Activated T-helper 1 cell treated with anti-CD3 and anti-CD28 coated beads, Interleukin-12 subunit alpha, Interleukin-12 subunit beta, Interleukin-2, Interleukin-4 antibody, amounts not matched to agents 30 ng/mL and 10 ng/mL and 1 ng/mL, durations not matched to agents 14 hours and 24 hours and 36 hours (primary cell): ENCODE measurements at places on chromosomes 3 and 15. TPM values are rescaled to one million over a fixed set of nuclear protein-coding genes. Genes with fewer than 3 reads are reported as not detected.

DNA sequence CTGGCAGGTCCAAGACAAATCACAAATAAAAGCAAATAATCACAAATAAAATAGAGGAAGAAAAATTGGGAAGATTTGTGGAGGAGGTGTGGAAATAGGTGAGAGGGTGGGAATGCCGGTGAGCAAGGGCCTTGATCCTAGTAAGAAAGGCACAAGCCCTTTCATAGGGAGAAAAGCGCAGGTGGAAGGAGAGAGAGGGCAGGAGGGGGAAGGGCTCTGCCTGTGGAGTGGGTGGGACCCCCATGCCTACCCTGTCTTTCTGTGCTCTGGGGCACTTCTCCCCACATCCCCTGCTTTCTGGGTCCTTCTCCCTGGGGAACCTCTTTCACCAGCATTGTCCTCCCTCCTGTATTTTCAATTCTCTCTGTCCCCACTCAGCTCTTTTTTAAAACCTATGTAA lies 711 bp upstream of the TGM5 start:
- DNase-seq: no peak

- no peak for DNase-seq
Measured at GRCh38 chr3:66014056-66014455, 24.7 kb downstream of the MAGI1 start.

- no peak for DNase-seq
Measured at GRCh38 chr3:30754426-30754825, 140.0 kb downstream of the GADL1 start.

DNA sequence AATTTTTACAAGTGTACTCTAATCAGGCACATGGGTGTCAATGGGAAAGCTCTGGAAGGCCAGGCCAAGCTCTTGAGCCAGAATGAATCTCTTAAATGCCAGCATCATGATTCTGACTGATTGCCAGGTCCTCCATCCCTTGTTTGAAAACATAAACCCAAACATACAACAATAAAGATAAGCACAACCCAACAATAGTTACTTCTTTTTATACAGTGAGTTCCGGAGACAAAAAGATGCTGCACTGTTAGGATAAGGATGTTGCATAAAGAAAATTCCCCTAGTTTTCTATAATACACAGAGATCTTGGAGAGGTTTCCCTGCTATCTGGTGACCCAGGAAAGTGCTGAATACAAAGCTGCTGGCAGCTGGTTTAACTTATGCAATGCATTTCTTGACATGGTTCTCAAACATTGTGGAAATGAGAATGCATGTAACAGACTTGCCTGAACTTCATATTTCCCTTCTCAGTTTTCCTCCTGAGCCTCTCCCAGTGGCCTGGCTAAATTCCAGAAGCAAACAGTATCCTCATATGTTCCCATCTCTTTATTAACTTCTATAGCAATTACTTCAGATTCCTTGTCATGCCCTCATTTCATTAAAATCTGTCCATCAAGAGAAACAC lies 180.1 kb upstream of the PRICKLE2 start:
- no peak for DNase-seq

DNA sequence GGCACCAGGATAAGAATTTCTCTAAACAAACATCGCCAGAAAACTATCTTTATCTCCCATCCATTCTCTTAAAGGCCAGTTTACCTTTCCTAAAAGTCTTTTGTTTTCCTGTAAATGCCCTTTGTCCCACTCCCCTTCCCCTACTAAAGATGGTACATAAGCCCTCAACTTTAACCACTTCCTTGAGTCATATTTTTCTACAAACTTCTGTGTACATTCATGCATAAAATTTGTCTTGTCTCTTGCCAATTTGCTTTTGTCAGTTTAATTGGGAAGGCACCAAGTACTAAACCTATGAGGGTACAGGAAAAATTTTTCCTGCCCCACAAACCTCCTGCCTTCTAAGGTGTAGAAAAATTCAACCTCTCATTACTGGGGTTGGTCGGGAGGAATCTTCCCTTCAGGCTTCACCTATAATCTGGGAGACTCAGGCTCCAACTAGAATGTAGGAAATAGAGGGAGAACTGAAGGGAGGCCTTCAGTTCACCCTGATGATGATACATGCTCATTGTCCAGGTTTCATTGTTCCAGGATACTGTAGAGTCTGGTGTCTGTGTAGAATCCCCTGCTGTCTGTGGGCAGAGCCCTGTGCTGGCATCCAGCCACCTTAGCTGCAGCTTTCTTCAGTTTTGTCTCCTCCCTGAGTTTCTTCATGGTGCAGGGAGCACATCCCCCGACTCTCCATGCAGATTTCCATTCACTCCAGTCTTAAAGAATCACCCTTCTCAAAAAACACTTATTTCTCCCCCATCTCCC lies 53.2 kb downstream of the CD200R1L start:
- no peak for DNase-seq

DNA sequence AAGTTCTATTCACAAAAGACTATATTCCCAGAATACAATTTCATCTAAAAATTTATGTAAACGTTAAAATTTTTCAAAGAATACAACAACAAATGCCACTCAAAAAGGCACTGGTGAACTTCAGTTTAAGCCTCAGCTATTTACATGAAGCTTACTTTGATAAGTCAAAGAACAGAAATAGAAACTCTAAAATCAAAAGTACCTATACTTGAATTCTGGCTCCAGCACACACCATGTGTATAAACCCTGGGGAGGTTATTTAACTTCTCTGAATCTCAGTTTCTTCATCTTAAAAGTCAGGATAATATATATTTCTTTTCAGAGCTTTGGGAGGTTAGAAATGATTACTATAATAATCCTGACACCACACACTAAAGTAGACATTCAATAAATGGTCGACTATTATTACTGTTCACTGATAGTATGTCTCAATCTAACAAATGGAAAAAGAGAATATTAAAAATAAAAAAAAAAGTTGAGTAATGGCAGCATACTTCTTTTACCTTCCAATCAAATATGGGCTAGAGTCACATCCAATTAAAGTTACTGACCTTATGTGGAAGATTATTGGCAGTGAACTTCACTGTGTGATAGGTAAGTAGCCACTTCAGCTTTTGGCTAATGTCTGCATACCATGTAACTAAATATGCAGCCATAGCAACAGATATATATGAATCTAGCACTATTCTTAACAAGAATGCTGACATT lies 248.4 kb downstream of the ISL2 start:
- DNase-seq: no peak

DNA sequence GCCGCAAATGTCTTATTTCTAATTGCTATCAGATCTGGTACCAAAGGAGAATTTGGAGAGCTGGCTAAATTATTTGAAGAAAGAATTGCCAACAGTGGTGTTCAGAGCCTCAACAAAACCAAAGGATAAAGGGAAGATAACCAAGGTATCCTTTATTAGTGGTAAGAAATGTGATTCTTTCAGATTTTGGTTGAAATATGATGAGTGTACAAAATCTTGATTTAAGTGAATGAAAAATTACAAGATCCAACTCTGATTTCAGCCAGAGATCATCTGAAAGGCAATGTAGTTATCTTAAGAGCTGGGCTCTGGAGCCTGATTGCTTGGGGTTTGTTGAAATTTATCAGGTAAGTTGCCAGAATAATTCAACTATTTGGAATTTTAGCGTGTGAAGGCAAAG lies 4.7 kb downstream of the GNL3 start:
- DNase-seq: no peak

DNA sequence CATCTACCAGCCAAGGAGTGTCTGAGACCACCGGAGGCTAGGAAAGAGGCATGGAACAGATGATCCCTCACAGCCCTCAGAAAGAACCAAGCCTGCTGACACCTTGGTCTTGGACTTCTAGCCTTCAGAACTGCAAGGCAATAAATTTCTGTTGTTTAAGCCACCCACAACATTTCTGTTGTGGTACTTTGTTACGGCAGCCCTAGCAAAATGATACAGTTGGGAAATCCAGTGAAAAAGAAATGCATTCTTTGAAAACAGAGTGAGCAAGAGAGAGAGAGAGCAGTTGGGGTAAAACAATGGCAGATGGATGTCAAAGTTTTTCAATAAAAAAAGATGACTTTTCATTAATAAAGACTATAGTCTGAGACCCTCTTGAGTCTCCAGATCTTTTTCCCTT lies 219.4 kb downstream of the NFKBIZ start:
- DNase-seq: no peak

DNA sequence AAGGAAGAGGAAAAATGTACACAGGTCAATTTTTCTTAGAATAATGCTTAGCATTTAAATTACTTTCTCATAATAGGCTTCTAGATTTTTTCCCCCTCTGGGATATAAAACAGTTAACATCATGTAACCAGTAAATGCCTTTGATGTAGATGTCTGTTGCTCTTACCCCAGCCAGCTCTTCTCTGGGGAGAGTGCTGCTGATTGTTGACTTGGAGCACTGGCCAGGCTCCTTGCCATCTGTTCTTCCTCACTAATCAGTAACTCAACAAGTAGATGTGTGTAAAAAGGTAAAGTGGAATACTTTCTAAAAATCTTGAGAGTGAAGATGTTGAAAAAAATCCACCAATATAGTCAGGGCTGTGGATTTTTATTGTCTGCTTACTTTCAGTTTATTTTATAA lies 42.2 kb downstream of the RIOX2 start:
- no peak for DNase-seq

GRCh38 chr15:92944946-92945521 lies 44.9 kb downstream of the CHD2 start:
- no peak for DNase-seq

DNA sequence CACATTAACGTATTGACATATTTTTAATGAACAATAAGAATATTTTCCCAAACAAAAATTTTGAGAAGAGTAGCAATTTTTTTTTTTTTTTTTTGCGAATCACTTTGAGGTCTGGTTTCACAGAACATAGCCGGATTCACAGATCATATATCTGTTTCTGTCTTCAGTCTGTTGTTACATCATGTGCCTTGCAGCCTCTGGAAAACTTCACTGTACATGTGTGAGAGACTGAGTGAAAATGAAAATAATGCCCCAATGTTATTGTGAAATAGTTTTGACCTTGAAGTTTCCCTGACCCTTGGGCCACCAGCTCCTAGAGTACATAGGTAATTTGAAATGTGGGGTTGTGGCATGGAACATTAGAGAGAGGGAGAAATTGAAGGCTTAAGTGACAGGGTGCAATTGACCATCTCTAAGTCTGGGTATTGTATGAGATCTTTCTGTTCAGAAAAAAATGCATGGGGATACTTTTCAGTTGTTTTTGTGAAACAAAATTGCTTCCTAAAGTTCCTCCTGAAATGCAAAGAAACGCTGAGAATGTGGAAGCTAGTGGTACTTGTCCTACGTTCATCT lies 14.0 kb downstream of the ITPR1 start:
- no peak for DNase-seq

GRCh38 chr15:36497901-36498300 lies 81.5 kb upstream of the CDIN1 start:
- no peak for DNase-seq

- DNase-seq: no peak
Measured at GRCh38 chr15:100877551-100877950, 2.1 kb upstream of the ALDH1A3 start.

GRCh38 chr3:50605901-50606326 lies 5.7 kb downstream of the CISH start:
- no peak for DNase-seq

DNA sequence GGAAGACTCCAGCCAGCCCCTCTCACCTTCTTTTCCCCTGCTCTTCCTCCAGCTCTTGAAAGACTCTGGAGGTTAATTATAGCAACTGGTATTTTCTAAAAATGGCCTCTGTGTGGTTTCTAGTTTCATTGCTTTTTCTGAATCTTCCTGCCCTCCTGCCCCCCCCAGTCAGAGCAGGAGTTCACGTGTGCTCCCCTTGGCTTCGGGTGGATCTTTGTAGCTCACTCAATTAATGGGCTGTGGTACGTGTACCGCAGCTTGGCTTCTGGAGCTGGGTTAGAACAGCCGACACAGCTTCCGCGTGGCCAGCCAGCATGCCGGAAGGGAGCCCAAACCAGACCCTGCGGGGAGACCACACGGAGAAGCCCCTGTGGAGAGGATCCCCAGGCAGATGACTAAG lies 31.5 kb downstream of the TM2D3 start:
- DNase-seq: no peak

DNA sequence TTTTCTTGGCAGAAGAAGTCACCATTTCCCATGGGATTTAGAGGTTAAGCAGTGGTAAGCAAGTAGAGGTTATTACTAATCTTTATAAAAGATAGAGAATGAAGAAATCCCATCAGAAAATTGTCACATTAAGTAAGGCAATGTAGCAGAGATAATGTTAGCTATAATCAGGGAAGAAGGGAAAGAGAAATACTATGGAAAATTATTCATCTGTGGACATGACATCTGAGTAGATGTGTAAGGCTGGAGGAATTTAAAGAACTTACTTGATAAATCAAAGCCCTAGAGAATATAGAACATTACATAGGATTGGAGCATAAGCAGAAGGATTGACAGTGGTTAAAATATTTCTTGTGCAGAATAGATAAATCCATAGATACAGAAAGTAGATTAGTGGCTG lies 553.1 kb upstream of the CBLB start:
- DNase-seq: no peak

GRCh38 chr3:106249159-106249558 lies 380.3 kb upstream of the CBLB start:
- DNase-seq: no peak

GRCh38 chr3:182959474-182960350 lies 20.6 kb downstream of the DCUN1D1 start:
- DNase-seq: no peak

DNA sequence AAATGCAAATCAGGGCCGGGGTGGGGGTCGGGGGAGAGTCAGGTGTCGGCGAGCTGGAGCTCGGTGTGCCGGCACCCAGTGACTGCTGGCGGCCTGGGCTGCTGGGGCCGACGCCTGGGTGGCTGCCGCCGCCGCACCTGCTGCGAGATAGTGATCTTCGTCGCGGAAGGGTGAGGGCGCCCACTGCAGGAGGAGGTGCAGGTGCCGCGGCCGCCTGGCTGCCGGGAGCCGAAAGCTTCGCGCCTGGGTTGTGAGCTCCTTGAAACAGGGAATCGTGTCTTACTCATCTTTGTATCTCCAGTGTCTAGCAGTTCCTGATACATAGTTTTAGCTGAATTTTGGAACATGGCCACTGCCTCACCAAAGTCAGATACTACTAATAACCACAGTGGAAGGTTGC lies 64.0 kb upstream of the CPOX start:
- peak; percentile 26 for DNase-seq

DNA sequence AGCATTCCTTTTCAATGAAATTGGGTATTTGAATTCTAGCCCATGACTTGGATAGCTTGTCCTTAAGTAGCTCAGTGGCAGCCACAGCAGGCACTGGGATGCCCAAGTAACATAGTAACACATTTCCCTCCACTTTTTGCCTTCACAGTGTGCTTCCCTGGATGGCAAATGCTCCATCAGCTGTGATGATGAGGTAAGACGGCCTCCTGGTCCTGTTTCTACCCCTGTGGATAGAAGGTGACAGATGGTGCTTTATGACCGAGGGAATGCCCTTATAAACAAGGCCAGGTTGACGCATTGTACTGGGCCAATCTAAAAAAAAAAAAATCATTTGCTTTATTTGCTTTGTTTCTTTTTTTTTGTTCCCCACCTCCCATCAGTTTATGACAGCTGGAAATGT lies 41.8 kb upstream of the LRTM1 start:
- DNase-seq: no peak

- no peak for DNase-seq
Measured at GRCh38 chr3:31106204-31106603, 211.7 kb upstream of the GADL1 start.

GRCh38 chr3:15268033-15268631 lies 62.1 kb downstream of the CAPN7 start:
- DNase-seq: peak; percentile 74

TTLL3 gene
- total RNA-seq: 26.5 and 33.6 TPM in 2 replicates

ATP13A4 gene
- 0.31 and 1.7 TPM in 2 replicates for total RNA-seq

KIF23 gene
- total RNA-seq: 40.8 and 41.6 TPM in 2 replicates

CD200R1 gene
- 6.7 and 6.8 TPM in 2 replicates for total RNA-seq

IL17RE gene
- total RNA-seq: 3.2 and 3.5 TPM in 2 replicates

RAD51 gene
- 62.0 and 62.4 TPM in 2 replicates for total RNA-seq

CCNB2 gene
- 36.6 and 38.2 TPM in 2 replicates for total RNA-seq

GPR149 gene
- total RNA-seq: not detected in 2 replicates

GNAT1 gene
- total RNA-seq: not detected in 2 replicates

HES1 gene
- 2.5 and 2.6 TPM in 2 replicates for total RNA-seq

RGMA gene
- 0.34 and 0.54 TPM in 2 replicates for total RNA-seq
